ENCODE measurements at places on chromosomes 6 and 20.

DNA sequence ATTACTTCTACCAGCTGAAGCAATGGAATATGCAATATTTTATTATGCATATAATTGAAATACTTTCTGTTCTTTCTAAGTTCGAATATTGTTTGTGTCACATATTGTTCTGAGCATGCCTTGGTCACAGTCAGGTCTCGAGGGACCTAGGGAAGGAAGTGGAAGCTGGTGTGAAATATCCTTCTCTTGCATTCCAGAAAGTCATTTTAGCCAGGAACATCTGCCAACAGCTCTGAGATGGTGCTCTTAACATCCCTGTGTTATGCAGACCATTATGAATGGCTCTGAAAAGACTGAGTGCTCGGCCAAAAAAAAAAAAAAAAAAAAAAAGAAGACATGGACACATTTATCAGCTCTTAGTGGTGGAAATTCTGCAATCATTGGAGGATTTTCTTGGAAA, 132.7 kb upstream of the JAG1 start:
- DNase-seq, result no peak

- DNase-seq, result no peak
These were observed 279.6 kb upstream of the PRDM1 start for GRCh38 chr6:105806486-105806920.

DNA sequence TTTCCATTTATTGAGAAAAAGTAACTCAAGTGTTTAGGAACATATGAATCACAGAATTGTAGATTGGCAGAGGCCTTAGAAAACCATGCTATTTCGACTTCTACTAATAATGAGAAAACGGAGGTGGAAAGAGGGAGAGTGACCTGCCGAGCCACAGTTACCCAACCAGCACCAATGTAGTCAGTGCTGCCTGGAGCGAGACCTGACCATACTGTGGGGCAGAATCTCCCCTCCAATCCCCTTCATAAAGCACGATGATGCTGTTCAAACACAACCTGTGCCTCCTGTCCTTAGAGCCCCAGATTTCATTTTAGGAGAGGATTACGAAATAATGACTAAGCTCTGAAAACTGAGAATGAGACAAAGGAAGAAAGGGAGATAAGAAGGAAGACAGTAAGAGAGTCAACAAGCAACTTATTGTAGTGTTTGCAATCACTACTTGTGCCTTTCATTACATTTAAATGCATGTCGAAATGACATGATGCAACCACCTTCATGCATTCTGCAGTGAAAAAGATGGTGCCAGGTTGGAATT, 70.6 kb downstream of the ATXN1 start:
- no peak for DNase-seq

DNA sequence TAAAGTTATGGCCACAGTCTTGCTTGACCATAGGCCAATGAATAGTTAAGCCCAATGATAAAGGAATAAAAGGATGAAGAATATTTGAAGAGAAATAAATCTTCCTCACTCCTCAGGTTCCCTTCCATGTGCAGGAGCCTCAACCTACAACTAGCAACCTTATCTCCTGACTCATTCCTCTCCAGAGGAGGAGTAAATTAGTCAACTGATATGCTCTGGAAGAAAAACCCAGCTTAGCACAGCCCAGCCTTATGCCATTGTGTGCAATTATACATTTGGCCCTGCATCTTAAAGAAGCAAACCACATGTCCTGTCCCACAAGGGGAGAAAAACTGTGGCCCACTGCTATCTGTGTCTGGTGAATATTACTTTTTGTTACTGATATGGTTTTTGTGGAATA, 82.1 kb downstream of the PHIP start:
- DNase-seq, result no peak

DNA sequence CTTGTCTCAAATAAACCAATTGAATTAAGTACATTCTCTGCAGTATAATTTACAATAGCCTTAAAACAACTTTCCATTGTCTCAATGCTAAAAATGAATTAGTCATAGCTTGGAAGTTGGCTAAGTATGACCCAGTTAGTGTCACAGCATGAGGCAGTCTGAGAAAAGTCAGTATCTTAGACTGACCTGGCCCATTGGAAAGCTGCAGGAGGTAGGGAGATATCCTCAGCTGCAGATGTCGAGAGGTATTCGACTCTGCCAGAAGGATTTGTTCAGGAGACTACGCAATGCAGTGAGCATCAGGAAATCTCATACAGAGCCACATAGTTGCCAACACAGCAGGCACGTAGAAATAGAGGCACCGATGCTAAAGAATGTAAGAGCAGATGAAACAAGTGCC, 350.9 kb upstream of the NRSN1 start:
- no peak for DNase-seq

GRCh38 chr20:44835661-44836221, 25.4 kb upstream of the RIMS4 start:
- no peak for DNase-seq

- DNase-seq, result no peak
These were observed 25.6 kb upstream of the ARMH2 start for GRCh38 chr6:24824142-24824938.

- peak; percentile 80 for DNase-seq
These were observed 165.8 kb upstream of the CITED2 start for GRCh38 chr6:139540276-139540675.

GRCh38 chr20:3843490-3843889, 3.1 kb upstream of the MAVS start:
- no peak for DNase-seq

DNA sequence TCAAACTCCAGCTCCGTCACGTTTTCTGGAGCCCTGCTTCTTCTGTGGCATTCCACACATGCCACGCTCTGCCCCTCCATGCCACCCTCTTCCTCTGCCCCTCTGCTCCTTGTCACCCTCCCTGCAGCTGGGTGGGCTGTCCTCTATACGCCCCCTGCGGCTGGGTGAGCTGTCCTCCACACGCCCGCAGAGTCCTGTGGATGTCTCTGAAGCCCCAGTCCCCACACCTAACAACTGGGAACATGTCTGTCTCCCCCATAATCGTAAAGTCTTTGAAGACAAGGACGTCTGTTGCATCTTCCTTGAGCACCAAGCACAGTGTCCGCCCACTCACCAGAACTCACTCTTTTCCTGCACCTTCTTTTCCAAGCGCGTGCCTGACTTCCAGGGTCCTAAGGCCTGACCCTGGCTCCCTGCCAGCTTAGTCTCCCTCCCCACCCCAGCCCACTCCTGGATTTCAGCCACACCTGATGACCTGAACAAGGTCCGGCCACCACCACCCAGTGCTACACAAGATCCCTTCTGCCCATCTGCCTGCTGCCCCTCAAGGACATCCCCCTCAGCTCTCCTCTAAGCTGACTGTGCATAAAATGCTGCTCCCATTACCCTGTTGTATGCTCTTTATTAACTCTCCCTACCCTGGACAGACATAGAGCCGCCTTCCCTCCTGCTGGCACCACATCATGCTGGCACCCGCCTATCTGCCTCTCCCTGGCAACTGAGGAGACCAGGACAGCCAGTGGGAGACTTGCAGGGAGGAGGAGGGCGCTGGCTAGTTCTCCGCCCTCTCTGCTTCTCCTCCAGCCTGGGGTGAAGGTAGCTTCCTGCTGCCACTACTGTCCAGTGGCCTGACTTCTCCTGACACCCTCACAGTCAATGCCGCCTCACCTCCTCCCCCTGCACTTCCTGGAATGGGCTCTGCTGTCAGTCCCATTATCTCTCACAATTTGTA, 10.7 kb upstream of the PRR18 start:
- no peak for DNase-seq

DNA sequence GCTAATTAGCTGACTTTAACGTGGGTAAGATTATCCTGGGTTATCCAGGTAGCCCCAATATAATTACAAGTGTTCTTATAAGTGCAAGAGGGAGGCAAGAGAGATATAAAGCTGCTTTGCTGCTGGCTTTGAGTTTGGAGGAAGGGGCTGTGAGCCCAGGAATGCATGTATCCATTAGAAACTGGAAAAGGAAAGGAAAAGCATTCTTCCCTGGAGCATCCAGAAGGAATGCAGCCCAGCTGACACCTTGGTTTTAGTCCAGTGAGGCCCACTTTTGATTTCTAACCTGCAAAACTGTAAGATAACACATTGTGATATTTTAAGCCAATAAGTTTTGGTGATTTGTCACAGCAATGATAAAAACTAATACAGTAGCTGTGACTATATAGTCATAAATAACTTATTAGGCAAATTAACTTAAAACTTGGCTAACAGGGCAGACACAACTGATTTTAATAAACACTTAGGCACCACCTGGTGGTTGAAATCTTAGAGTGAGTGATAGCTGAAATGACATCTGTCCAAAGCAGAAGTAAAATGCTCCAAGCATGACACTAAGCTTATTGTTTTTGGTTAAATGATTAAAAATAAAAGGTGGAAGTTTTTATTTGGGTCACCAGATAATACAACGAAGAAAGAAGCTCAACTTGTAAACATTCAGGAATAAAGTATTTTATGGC, 35.6 kb downstream of the ADGRF4 start:
- DNase-seq, result peak; percentile 10

GRCh38 chr20:59008715-59009336, 1.8 kb upstream of the CTSZ start:
- DNase-seq, result no peak

GRCh38 chr6:24537082-24537699, 42.4 kb downstream of the ALDH5A1 start:
- DNase-seq, result no peak

- no peak for DNase-seq
These were observed 19.5 kb upstream of the MAP3K4 start for GRCh38 chr6:160972111-160972510.

DNA sequence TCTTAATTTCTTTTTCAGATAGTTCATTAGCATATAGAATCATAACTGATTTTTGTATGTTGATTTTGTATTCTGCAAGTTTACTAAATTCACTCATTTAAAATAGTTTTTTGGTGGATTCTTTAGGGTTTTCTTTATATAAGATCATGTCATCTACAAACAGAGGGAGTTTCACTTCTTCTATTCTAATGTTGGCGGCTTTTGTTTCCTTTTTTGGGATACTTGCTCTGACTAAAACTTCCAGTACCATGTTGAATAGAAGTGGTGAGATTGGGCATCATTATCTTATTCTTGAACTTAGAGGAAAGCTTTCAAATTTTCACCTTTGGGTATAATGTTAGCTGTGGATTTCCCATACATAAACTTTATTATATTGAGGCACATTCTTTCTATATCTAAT, 296.9 kb downstream of the BCKDHB start:
- no peak for DNase-seq

GRCh38 chr6:130717657-130718056, 109.5 kb upstream of the SMLR1 start:
- peak; percentile 17 for DNase-seq

DNA sequence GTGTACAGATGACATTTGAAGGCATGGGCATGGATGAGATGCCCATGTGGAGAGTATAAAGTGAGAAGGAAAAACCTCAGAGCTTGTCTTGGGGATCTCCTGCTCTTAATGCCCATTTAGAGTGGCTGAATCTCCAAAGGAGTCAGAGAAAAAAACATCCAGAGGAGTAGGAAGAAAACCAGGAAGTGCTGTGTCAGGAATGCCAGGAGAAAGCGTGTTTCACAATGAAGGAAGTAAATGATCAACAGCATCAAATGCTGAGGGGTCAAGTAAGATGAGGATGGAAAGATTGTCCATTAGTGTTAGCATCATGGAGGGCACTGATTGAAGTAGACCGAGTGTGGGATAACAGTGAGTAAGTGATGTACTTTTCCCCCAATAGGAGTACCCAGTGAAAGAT, 56.1 kb downstream of the FIG4 start:
- no peak for DNase-seq

DNA sequence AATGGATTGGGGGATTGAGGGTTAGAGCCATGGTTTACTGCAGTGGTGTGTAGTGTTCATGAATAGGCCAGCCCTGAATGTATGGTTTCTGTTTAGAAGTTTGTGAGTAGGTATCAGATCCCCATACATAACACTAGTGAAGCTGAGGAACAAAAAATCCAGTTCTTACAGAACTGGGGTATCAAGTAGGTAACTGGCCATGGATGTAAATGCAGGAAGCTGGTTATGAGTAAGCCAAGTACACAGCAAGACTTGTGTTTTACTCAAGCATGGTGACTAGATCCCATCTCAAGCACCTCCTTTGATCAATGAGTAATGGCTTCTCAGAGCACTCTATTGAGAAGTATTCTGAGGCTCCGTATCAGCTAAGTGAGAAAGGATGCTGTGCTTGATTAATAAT, 613.7 kb upstream of the FLRT3 start:
- DNase-seq, result no peak

DNA sequence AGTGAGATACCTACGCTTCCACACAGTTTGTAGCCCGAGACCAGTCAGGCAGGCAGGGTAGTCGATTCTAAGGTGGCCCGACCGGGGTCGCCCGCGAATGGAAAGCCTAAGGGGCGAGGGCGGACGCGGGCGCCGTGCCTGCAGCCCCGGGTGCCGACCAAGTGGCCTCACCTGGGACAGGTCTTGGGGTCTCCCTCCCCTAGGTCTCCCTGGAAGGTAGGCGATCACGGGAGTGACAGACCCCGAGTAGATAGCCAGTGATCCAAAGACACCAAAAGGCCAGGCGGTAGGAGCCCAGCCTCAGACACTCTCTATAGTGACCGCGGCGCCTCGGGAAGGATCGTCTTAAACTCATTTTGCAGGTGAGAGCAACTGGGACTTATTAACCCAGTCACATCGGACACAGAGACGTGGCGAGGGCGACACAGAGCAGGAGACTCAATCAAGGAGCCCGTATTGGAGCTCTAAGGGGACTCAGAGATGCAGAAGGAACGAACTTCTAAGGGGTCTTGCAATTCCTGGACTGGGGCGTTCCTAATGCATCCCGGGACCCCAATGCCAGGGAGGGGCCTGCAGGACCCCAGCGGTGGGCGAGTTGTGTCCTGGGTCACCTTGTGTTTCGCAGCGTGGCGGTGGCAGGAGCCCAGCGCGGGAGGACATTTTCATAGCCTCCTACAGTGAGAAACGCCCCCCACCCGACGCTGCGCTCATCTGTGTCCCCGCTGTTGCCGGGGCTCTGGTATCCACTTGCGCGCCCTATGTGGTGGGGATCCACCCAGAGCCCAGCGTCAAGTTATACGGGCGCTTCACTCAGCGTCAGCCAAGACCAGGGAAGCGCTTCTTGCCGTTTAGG, 2.1 kb upstream of the VSX1 start:
- DNase-seq, result peak; percentile 28

GRCh38 chr6:35357677-35358076, 15.3 kb downstream of the PPARD start:
- no peak for DNase-seq

DNA sequence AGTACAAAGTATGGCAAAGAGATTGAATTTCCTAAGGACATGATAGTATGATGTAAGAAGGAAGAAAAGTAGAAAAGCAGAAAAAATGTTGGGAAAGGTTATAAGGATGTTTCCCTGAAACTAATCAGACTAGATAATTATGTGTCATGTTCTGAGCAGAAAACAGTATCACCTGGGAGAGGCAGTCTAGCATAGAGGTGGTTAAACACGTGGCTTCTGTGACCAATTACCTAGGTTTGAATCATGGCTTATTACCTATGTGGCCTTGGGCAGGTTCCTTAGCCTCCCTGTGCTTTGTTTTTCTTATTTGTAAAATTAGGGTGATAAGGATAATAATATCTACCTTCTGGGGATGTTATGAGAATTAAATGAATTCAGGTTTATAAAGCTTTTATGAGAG, 38.0 kb downstream of the SCGN start:
- no peak for DNase-seq

GRCh38 chr6:16198061-16198705, 40.2 kb upstream of the GMPR start:
- DNase-seq, result no peak

Measured in CD4-positive, alpha-beta T cell treated with Interleukin-4 for 4 hours (primary cell).